Vein endothelial cell (primary cell): ENCODE measurements at places on chromosomes 7 and 10. TPM values are rescaled to one million over a fixed set of nuclear protein-coding genes. Genes with fewer than 3 reads are reported as not detected.

SPDYE2 gene
- total RNA-seq, result not detected in 2 replicates

LIPK gene
- total RNA-seq, result not detected in 2 replicates

CCDC172 gene
- total RNA-seq, result not detected in 2 replicates

BAIAP2L1 gene
- total RNA-seq, result 0.76 and 0.98 TPM in 2 replicates

LRMDA gene
- 18.3 TPM in 2 replicates for total RNA-seq

UPK3B gene
- not detected in 2 replicates for total RNA-seq

DDX50 gene
- total RNA-seq, result 29.5 and 32.7 TPM in 2 replicates

ZNF722 gene
- not detected in 2 replicates for total RNA-seq

SPACDR gene
- total RNA-seq, result 0.33 and 0.48 TPM in 2 replicates

REPIN1 gene
- total RNA-seq, result 125 and 130 TPM in 2 replicates

AMZ1 gene
- not detected in 2 replicates for total RNA-seq

SERPINE1 gene
- total RNA-seq, result 2,259 and 4,238 TPM in 2 replicates

RHBDD2 gene
- 26.8 and 36.3 TPM in 2 replicates for total RNA-seq

SPDYE11 gene
- total RNA-seq, result not detected in 2 replicates

NME8 gene
- total RNA-seq, result not detected in 2 replicates

RINT1 gene
- 11.4 and 17.3 TPM in 2 replicates for total RNA-seq

CYP2E1 gene
- 0.76 and 1.3 TPM in 2 replicates for total RNA-seq

VPS37D gene
- total RNA-seq, result 2.5 and 3.9 TPM in 2 replicates

GPNMB gene
- total RNA-seq, result 0.33 and 0.57 TPM in 2 replicates

PRPS1L1 gene
- not detected in 2 replicates for total RNA-seq

MMP21 gene
- 0.10 and 0.33 TPM in 2 replicates for total RNA-seq

SUGCT gene
- total RNA-seq, result 1.4 and 2.0 TPM in 2 replicates

ZNF394 gene
- total RNA-seq, result 29.1 and 34.4 TPM in 2 replicates

NOD1 gene
- total RNA-seq, result 38.3 and 38.5 TPM in 2 replicates
